Fibroblast of mammary gland (primary cell): ENCODE measurements at places on chromosomes 13 and 19.
A peak's percentile ranks its signal among the peaks of the same experiment; 100 is the strongest.

DNA sequence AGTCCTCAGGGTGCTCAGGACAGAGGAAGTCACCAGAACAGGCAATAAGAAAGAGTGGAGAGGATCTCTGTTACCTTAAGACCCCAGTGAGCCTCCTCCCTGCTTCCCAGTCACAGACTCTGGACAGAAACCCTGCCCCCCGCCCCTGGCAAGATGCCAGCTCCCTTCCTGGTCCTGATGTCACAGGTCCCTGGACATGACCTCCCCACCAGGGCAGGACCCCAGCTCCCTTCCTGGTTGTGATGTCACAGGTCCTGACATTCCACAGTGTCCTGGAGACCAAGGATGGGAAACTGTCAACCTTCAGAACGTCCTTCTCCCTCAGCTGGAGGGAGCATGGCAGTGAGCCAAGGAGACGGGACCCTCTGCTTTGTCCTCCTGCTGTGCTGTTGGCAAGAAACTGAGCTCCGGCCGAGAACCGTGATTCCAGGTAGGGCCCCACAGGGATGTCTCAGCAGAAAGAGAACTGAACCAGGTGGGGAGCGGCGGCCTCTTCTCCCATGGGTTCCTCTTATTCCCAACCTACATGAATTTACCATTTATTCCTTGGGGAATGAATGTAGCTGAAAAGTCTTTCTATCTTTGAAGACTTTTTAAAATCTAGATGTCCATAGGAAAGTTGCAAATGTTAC is at the start of gene SPACA7:
Gene SPACA7 (plus strand): TSS at position 306 of the 632 bp plus-strand sequence. CDS start 31 bp downstream, at position 337.
- no peak for DNase-seq

- DNase-seq: peak; percentile 74
Observed at GRCh38 chr13:21458813-21459701, at the start of gene ZDHHC20. TSS of gene ZDHHC20 (minus strand) at chr13:21459303. CDS start at chr13:21459171, 132 bp downstream.

DNA sequence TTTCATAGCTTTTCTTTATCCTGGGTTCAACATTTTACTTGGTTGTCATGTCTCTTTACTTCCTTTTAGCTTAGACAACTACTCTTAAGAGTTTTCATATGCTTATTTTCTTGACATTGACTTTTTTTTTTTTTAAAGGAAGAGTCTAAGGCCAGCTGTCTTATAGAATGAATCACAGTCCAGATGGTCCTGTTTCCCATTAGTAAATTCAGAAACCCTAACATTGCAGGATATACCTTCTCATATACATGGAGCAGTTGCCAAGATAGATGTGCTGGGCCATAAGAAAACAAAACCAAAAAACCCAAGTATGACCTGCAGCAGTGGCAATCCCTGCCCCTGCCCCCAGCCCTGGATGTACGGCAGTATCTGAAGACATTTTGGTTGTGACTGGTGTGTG is 72.8 kb downstream of the COG3 start:
- DNase-seq: peak; percentile 62

DNA sequence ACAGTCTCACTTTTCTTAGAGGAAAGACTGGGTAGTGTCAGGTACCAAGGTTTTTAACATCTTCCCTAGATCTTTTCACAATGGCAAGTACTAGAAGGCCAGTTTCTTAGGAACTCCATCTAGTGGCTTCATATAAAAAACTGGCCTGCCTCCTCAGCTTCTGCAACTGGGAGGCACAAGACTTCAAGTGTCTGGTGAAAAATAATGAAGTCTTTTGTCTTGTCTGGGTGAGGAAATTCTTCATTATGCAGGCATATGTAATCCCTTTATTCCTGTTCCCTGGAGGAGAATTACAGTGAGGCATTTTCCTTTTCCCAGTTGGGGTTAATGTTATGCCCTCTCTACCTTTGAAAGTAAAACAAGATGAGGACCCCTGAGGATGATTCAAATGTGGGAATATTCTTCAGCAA is 300.5 kb downstream of the NALCN start:
- DNase-seq: peak; percentile 10

DNA sequence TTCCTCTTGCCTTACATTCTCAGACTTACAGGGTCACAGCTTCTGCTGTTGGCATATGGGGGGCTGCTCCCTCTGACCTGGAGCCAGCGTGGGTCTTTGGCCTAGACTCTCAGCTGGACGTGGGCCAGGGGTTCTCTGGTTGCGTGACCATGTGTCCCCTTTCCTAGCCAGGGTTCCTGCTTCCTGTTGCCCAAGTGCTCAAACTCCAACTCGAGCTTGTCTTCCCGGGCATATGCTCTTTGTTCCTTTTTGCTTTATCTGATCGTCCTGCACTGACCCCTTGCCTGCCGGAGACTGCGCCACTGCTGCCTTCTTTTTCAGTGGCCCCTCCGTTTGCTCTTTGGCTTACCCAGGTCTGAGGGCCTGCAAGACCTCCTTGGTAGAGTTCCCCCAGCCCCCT is 25.3 kb upstream of the GPR183 start:
- DNase-seq: no peak

- DNase-seq: no peak
Observed at GRCh38 chr19:40059624-40060023, 3.6 kb upstream of the ZNF780B start.
